ENCODE measurements at places on chromosomes 16 and 17.

- DNase-seq = no peak
Observed at GRCh38 chr17:40326832-40327199, 17.8 kb downstream of the RARA start.

GRCh38 chr17:7756968-7757367 is 39.4 kb downstream of the DNAH2 start:
- DNase-seq = no peak

- DNase-seq = no peak
Observed at GRCh38 chr17:55284001-55284884, 19.5 kb downstream of the HLF start.

- DNase-seq = no peak
Observed at GRCh38 chr17:73976676-73977521, 226.6 kb upstream of the RPL38 start.

DNA sequence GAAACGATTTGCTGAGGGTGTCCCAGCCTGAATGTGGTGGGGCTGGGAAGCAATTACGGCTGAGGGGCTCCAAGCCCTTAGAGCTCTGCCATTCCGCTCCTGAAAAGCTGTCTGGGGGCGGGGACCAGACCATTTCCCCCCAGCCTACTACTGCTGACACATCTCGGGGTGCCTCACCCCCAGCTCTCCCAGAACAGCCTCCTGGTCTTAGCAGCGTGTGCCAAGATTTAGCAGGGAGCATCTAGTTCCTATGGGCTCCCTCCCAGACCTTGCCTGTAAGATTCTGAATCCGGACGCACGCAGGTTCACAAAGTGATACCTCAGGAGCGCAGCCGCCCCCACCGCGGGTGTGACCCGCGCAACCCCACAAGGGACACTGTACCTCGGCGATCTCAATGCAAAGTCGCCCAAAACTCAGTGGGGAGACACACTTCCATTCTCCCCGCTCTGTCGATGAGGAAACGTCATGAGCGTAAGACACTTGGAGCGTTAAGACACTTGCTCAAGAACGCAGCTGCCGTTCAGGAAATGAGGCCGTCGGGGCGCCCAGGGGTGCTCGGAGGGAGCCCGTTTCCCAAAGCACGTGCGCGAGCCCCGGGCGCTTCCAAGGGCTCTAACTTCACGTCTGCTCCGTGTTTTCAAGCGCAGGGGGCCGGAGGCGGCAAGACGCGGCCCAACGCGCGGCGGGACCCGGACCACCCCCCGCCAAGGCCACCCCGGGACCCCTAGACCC is 629 bp downstream of the GEMIN4 start:
- DNase-seq = no peak

DNA sequence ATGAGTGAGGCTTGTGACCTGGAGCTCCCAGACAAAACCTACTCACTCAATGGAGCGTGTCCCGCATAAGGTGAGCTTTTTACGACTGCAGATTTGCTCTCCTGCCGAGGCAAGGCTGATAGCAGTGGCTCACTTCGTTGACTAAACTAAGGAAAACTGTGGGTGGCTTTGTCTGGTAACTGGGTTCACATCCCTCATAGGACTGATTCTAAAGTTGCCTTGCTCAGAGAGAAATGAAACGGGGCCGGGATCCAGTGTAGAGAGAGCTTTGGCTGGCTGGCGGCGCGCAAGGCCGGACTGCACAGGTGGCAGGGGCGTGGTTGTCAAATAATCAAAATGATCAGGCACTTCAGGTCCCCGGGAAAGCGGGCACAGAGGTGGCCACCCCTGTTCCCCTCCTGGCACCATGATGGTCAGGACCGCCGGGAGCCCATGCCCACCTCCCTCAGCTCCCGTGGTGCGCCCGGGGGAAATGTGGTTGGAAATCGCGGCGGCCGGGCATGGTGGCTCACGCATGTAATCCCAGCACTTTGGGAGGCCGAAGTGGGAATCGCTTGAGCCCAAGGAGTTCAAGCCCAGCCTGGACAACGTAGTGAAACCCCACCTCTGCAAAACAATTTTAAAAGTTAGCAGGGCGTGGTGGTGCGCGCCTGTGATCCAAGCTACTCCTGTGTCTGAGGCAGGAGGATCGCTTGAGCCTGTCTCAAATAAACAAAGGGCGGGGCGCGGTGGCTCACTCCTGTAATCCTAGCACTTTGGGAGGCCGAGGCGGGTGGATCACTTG is 26.6 kb upstream of the OR1F1 start:
- DNase-seq = no peak

GRCh38 chr17:43074869-43075268 is 49.8 kb downstream of the RND2 start:
- DNase-seq = no peak

DNA sequence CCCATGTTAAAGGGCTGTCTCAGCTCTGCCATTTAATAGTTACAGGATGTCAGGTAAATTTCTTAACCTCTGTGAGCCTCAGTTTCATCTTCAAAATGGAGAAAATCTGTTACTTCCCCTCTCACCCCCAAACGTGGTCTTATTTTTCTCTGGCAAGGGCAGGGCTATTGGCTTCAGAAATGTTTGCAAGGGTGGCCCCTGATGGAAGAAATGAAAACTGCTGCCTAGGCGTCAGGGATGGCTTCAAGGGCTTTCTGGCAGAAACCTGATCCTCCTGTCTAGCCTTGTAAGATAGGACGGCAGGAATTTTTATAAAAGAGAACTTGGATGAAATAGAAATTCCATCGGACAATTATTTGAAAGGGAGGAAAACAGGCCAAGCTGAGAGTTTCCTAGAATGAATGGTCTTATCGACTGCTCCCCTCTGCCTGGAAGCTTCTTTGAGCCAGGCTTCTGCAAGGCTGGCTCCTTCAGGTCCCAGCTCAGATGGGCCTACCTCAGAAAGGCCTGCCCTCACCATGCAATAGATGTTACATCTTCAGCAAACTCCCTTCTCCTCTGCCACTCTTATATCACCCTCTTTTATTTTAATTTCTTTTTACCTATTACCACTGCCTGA is 43.0 kb upstream of the TANGO6 start:
- DNase-seq = no peak

Data from stimulated activated CD8-positive, alpha-beta memory T cell treated with anti-CD3 and anti-CD28 coated beads, Interleukin-7, amount 100 ng/mL, for 1 hour (primary cell).